ENCODE measurements at places on chromosomes 2 and 18.
A peak's percentile ranks its signal among the peaks of the same experiment; 100 is the strongest.

- DNase-seq, result no peak
These were observed 38.9 kb downstream of the COL3A1 start for GRCh38 chr2:189013031-189013430.

DNA sequence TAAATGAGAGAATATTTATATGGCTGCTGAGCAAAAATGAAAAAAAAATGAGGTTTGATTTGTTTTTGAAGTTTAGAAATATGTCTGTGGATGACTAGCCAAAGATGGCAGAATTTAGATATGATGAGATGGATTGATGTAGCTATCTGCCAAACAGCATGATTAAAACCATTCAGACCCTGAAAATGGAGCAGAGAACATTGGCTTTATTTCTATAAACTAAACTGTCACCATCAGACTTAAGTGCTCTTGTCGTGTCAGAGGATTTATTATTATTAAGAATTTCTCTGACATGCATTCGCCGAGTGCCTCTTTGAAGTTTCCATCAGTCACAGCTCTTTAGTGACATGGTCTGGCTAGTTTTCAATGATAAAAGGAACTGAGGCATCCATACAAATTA lies 151.7 kb downstream of the LRRTM4 start:
- DNase-seq, result no peak

- no peak for DNase-seq
These were observed 405.8 kb upstream of the FAM98A start for GRCh38 chr2:34004936-34005335.

- DNase-seq, result no peak
These were observed 108.3 kb downstream of the ARL6IP6 start for GRCh38 chr2:152826581-152827279.

DNA sequence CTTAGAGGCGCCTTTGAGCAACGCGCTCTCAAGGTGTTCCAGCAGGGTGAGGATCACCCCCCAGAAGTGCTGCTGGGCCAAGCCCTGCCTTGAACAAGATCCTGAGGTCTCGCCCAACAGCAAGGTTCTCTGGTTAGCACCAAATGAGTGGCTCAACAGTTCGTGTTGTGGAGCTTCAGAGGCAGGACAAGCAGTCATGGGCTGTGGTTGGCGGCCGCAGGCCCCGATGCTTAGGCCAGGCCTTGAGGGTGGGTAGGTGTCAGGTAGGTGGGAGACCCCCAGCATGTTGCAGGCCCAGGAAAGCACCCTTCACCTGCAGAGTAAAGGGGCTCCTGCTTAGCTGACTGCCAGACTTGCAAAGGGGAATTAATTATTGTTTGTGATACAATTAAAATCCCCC lies 70.2 kb upstream of the FOSL2 start:
- DNase-seq, result no peak

GRCh38 chr2:105843476-105844374 lies 99.0 kb downstream of the NCK2 start:
- no peak for DNase-seq

DNA sequence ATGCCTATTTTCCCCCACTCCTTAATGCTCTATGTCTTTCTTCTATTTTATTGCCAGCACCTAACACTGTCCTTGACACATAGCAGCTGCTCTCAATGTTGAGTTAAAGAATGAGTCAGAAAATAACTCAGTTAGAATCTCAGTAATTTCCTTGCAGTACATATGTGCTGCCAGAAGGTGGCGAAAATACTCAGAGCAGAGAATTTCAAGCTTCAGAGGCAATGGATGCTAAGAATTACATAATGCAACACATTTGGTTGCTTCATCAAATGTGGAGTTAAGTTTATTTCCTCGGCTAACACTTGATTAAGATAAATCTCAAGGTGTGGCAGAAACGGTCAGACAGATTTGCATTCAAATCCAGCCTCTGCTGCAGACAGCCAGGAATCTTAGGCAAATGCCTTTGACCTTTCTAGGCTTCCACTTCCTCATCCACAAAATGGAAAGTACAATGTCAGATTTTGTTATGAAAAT lies 105.6 kb downstream of the VSNL1 start:
- DNase-seq, result no peak

DNA sequence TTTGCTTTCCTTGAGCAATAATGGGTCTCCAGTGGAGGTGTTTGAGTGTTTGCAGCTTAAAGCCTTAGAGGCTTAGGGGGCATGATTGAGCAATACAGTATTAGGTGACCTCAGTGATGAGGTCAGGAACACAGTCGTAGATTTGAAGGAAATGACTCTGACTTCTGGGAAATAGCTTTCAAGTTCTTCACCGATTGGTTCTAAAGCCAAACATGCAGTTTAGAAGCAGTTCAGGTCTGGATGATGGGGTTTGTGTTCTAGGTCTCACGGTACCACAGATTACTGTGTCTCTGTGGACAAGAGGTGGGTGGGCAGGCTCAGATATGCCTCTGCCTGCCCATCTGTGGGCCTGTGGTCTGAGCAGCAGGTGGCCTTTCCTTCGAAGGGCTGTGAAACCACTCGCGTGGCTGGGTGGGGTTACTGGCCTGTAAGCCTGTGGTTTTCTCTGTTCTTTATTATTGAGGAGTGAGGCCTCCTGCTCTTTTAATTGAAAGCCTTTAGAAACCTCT lies 7.8 kb downstream of the MTHFD2 start:
- no peak for DNase-seq

- DNase-seq, result no peak
These were observed 313.8 kb downstream of the MTX2 start for GRCh38 chr2:176582990-176583481.

GRCh38 chr18:3722649-3723433 lies 272.9 kb downstream of the TGIF1 start:
- no peak for DNase-seq

DNA sequence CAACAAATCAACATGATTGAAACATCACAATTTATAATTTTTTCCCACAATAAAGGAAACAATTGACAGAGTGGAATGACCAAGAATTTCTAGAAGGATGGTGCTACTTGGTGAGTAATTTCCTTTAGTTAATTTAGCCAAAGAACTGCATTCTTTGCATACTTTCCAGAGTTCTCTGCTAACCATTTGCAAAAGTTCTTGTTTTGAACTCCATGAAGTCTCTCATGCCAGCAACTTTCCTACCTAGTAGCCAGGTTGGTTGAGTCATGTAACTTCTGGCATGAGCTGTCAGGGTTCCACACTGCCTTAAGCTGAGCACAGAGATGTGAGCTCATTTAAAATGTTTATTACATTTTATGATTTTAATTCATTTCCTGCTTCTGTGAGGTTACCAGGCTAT lies 539.6 kb downstream of the PID1 start:
- no peak for DNase-seq

DNA sequence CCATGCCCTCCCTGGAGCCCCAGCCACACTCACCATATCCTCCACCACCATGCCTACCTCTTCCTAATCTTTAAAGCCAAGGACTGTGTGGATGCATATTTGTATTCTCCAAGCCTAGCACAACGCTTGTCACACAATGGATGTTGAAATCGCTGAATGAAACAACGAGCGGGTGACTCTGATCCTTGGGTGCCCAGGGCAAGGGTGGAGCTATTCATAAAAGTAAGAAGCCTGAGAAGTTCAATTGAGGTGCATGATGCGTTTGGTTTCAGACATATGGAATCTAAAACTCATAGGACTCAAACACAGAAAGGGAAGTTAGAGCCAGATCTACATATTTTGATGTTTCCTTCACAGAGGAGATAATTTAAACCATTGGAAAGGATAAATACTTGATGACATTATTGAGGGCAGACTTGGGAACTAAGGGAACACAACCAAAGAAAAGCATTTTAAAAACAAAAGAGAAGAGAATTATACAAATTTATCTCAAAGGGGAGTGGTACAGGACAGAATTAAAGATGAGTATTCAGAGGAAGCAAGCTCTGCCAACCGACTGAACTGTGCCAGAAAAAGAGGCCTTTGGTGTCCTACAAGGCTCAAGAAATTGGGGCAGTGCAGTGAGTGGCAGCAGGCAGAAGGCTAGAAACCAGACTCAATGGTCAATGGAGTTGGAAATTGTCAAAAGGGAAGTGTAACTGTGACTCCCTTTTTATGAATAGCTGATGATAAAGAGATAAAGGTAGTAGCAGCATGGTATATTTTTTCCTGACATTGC lies 200.6 kb upstream of the NCKAP5 start:
- no peak for DNase-seq

DNA sequence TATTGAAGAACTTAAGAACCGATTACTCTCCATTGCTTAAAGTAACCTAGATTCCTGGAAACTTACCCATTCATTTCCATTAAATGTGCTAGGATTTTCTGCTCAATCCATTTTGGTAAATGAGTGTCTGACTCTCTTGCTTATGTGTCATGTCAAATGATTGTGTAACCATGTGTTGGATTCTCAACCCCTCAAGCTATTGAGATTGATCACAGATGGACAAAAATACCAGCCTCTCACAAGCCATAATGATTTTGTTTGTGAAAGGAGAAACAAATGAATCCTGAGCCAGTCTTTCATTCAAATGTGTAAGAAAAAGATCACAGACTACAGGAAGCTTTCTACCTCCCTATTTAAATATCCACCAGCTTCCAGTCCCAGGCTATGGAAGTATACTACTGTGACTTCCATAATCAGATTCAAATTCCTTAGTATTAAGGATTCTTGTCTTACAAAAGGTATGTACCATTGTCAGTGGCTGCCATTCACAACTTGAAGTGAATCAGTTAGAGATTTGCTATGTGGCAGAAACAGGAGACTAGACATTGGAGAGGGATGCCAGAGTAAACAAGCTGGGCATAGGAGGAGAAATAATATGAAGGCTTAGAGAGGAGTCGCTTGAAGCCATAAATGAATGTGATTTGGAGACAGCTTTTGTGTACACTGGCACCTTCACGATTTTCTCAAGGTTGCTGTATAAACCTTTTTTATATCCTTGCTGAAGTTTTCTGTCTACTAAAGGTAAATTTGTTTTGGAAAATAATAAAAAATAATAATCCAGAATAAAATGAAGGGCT lies 498.5 kb upstream of the SETBP1 start:
- DNase-seq, result no peak

GRCh38 chr2:28702415-28702861 lies 49.2 kb upstream of the PPP1CB start:
- no peak for DNase-seq

DNA sequence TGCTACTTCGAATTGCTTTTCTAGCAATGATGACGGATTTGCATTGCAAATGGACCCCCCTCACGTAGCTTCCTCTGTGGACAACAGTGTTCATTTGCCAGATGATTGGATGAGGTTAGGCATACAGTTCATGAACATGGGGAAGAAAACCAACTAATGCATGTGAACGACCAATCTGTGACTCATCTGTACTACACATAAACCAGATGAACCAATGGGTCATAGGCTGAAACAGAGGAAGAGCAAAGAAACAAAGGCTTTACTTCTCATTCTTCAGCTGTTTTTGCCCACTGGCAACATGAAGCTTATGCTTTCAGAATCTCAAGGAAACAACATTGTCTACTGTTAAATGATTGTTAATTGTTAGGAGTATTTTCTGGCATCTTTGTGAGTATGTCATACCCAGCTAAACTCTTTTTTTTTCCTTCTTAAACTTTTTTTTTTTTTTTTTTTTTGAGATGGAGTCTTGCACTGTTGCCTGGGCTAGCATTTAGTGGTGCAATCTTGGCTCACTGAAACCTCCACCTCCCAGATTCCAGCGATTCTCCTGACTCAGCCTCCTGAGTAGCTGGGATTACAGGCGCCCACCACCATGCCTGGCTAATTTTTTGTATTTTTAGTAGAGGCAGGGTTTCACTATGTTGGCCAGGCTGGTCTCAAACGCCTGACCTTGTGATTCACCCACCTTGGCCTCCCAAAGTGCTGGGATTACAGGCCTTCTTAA lies 35.5 kb downstream of the EFEMP1 start:
- no peak for DNase-seq

GRCh38 chr18:57220480-57220879 lies 73.6 kb downstream of the BOD1L2 start:
- no peak for DNase-seq

DNA sequence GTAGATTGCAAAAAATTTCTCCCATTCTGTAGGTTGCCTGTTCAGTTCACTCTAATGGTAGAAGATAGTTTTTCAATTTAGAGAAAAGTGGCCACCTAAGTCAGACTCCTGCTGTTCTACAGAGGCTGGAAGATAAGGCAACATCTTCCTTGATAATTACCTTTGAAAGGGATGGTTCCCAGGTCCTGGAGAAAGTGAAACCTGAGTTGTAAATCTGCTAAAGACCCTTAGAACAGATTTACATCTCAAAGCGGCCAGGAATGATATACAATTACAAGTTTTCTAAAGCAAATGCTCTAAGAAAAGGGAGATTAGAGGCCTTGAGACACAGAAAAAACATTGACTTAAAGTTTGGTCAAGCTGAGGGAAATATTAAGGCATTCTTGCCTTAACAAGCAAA lies 1350.2 kb upstream of the FAM98A start:
- DNase-seq, result no peak

DNA sequence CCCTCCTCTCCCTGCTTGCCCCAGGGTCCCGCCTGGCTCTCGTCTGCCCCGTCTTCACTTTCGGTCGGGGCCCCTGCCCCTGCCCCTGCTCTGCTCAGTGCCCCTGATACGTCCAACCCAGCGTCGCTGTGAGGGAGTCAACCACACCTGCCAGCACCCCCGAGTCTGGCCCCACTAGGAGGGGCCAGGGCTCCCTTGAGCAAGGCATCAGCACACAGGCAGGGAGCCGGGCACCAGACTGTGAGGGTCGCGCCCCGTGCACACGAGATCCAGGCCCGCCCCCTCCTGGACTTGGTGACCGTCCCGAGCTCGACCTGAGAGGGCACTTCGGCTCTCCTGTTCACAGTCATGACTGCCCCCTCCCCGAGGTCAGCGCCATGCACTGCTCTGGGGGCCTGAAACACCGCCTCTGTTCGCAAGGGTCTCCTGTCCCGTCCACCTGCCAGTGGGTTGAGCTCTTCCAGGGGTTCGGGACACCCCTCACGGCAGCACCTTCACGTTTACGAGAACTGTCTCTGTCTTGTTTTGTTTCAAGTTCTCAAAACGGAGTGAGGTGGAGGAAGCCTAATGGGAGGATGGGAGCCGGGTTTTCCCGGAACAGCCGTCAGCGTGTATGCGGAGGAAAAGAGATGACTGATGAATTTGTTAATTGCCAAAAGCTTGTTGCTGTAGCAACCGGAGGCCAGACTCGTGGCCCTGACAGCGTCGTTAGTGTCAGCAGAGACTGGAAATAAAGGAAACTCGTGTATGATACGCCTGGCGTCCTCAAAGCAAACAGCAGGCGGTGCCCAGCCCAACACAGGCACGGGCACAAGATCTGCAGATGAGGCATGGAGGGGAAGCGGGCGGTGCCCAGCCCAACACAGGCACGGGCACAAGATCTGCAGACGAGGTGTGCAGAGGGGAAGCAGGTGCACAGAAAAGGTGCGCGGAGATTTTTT lies 48.2 kb upstream of the KCNG2 start:
- no peak for DNase-seq

GRCh38 chr2:950080-950966 lies at the start of gene SNTG2:
SNTG2 (plus strand) TSS chr2:950849; CDS start chr2:950997, 148 bp downstream.
- DNase-seq, result peak; percentile 29

DNA sequence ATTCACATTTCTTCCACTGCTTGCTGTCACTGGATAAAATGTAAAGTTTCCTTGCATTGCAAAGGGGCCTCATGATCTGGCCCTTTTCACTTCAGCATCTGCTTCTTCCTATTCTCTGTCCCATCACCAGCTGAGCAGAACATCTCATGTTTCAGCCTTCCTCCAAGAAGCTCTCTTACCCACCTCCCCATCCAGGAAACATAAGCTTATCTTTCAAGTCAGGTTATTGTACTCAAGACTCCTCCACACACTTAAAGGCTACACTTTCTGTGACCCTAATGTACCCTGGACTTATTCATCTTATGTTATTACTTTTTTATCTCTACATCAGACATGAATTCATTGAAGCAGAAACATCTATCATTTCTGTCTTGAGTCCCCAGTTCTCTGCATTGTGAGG lies 230.5 kb downstream of the PMAIP1 start:
- DNase-seq, result no peak

- DNase-seq, result no peak
These were observed 86.9 kb downstream of the ACVR1 start for GRCh38 chr2:157789256-157789655.

Data from stimulated activated CD8-positive, alpha-beta memory T cell treated with anti-CD3 and anti-CD28 coated beads, Interleukin-4, amount 100 ng/mL, for 4 hours (primary cell).